ENCODE measurements at places on chromosomes 5 and 9.

- no peak for DNase-seq
Measured at GRCh38 chr9:124709292-124709690, 61.8 kb downstream of the NR6A1 start.

GRCh38 chr9:87137718-87138117 lies 190.4 kb upstream of the GAS1 start:
- DNase-seq = no peak

- no peak for DNase-seq
Measured at GRCh38 chr9:121450241-121450640, 49.4 kb downstream of the GGTA1 start.

- no peak for DNase-seq
Measured at GRCh38 chr5:95720094-95720786, 10.9 kb upstream of the RHOBTB3 start.

DNA sequence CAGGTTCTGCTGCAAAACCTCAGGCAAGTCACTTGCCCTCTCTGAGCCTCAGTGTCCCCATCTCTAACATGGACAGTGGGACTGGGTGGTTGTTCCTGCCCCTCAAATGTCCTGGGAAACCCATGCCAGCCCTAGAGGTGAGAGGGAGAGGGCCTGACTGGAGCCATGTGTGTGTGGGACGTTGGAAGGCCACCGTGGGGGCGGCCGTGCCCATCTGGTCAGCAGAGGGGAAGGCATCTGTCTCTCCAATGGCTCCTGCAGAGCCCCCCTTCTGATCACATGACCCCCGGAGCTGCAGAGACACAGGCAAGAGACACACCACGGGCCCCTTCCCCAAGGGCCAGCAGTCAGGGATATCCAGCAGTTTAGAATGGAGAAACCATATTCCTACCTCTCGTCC lies 1.7 kb downstream of the DNM1 start:
- DNase-seq = no peak

- DNase-seq = no peak
Measured at GRCh38 chr5:42745426-42745825, 11.2 kb upstream of the CCDC152 start.

GRCh38 chr5:132059043-132059695 lies 1.3 kb upstream of the IL3 start:
- peak; percentile 14 for DNase-seq

GRCh38 chr9:10268531-10269485 lies 344.0 kb downstream of the PTPRD start:
- no peak for DNase-seq

DNA sequence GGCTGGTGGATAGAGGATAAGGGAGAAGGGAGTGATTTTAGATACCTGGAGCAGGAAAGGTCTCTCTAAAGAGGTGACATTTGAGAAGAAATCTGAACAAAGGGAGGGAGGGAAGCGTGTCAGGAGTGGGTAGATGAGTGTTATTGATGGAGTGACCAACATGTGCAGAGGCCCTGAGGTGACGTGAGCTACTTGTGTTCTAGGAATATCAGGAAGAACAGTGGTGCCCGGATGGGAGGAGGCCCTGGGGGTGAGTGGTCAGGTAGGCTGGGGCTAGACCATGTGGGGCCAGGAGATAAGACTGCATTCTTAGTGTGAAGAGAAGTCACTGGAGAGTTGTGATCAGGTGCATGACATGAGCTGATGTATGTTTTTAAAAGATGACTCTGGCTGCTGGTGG lies 256.2 kb downstream of the ARHGAP26 start:
- DNase-seq = no peak

DNA sequence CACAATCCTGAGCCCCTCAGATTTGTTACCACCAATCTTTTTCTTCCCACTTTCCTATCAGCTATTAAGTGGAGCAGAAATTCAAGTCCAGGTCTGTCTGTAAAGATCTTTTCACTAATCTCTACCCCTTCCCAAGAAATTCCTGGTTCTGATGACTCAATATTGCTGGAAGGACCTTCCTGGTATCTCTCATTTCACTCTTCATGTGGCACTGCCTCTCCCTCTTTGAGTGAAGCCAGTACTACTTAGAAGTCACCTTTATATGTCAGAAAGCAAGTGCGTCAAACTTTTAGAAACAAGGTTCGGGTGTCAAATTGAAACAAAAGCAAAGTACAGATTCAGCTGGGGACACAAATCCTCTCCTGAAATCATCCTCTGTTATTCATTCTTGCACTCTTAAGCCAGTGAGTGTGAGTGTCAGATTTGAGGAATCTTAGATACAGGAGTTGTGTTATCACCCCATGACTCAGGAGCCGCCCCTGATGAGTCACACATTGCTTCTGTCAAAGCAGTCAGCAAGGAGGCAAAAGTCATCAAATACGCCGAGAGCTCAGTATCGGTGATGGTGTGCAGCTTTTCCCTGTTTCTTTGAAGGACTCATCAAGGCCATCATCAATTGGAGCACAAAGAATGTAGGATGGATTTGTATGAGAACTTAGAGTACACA lies 313.0 kb downstream of the CETN3 start:
- no peak for DNase-seq

DNA sequence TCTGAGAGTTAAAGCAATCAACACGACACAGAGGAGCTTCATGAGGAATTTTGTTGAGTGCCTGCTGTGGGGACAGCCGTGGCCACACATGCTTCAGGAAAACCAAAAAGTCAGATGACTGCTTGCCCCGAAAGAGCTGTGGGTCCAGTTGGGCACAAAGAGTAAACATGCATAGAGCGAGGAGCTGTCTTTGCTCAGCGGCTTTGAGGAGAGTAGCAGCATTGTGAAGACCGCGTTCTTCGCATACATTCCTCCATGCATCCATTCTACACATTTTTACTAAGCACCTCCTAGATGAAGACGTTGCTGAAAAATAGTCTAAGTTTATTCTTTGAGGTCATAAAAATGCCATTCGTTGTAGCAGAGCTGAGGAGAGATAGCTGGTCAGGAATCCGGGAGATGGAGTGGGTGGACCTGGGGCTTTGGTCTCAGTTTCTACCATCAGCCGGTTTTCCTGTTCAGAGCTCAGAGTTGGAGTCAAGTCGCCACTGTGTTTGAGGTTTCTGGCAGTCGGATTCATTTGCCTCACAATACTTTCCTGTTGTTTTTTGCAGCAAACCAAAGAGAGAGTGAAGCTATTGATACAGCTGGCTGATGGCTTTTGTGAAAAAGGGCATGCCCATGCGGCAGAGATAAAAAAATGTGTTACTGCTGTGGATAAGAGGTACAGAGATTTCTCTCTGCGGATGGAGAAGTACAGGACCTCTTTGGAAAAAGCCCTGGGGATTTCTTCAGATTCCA lies 194.5 kb upstream of the OTULINL start:
- DNase-seq = no peak

- no peak for DNase-seq
Measured at GRCh38 chr5:139462586-139463276, at the start of gene ECSCR. TSS of gene ECSCR (minus strand) at chr5:139462743. CDS start at chr5:139462670, 73 bp downstream.

DNA sequence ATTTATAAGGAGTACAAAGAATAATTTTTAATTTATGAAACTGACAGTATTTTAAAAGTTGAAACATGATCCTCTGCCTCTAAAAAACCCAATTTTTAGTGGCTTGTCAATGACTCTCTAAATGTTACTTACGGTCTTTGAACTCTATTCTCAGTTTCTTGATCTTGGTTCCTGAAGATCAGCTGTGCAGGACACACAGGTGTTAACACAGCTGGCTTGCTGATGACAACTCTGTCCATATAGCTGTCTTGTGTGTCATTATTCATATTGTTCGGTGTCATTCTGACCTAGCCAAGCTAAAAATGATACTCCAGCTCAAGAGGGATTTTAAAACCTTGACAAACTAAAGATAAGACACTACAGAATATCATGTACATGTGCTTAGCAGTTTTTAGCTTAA lies 314.5 kb downstream of the CCDC171 start:
- DNase-seq = no peak

- DNase-seq = no peak
Measured at GRCh38 chr9:28839778-28840430, 1266.6 kb upstream of the C9orf72 start.

DNA sequence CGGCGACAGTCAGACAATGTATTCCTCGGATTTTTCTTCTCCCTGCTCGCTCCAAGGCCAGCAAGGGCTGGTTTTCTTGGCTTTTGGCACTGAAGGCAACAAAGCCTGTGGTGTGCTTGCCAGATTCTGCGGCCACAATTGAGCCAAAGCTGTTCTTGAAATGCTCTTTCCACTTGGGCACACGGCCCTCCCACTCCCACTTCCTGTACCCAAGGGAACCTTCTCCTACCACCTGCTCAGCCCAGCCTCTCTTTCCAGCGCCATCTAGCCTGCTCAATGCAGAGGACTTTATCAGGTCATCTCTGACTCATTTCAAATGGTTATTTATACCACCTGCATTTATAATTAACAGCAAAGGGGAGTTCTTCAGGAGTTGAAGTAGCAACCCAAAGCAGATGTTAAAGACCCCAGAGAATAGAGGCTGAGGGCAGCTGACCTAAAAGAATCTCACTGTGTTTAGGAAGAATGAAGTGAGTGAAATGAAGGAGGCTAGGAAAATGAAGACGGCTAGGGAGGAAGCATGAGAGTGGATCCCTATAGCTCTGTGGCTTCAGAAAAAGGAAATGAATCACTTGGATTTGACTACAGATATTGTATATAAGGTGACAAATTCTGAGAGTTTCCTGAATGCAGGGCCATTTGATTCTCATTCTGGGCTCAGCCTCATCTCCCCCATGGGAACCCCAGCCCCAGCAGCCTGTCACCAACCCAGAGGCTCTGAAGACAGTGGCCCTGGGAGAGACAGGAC lies 439.0 kb downstream of the ENC1 start:
- no peak for DNase-seq

DNA sequence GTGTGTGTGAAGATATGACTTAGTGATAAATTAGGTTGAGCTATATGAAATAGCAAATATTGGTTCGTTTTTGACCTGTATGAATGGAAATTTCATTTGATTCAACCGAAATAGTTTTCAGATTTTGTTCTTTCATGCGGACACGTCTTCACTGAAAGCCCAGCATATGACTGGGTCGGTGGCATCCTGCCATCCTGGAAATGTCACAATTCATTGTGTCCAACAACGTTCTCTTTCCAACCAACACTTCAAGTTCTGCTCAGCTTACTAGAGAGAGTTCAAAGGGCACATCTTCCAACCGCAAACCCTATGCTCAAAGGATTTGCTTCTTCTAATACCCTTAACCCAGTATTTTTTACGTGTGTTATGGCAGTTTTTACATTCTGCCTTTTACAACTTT lies 252.5 kb downstream of the NTRK2 start:
- DNase-seq = no peak

DNA sequence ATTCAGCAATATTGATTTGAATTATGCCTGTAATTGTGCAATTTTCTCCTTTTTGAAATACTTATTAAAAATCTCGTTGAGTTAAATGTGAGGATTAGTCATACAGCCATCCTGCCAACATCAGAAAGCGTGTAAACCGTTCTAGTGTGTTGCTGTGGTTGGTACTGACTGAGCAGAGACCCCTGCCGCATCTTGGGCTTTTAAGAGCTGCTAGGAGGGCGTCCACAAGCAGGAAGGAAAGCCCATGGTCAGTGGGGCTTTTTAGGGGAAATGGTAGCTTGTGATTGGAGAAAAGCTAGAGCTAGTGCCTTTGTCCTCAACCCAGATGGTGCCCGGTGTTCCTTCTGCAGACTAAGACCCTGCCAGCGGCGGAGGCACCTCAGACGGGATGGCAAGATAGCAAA lies 1.3 kb downstream of the SDHA start:
- DNase-seq = peak; percentile 57

DNA sequence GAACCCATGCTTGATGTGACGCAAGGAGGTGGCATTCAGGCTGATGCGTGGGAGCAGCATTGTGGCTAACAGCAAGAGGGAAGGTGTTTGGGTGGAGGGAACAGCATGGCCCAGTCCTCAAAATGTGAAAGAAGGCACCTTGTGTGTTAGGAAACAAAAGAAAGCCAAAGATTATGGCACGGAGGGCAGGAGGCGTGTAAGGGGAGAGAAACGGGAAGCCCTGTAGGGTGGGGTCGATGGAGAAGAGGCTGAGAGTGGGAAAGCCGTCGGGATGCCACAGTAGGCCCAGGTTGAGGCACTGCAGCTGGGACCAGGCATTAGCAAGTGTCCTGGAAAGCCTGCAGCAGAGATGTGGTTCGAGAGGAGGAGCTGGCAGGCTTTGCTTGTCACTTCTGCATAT lies 241.1 kb downstream of the GADD45G start:
- DNase-seq = no peak

- DNase-seq = no peak
Measured at GRCh38 chr5:142671266-142671665, 14.6 kb downstream of the FGF1 start.

DNA sequence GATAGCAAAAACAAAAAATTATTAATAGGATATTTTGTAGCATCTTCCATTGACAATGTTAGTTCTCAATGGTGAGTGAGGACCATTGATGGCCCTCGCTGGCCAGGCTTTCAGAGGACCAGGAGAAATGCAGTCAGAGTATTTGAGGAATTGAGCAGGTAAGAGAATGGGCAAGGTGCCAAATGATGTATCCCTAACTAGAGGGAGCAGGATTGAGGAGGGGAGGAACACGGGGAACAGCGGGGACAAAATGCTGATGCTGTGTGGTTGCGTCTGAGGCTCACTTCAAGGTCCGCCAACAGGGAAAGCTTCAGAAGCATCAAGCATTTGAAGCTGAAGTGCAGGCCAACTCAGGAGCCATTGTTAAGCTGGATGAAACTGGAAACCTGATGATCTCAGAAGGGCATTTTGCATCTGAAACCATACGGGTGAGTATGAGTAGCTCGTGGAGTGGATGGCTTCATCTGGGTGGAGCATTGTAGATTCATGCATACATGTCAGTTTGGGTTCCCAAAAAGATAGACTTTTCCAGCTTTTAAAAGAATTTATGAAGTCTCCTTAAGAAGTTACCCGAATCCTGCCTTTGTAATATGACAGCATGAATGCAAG lies 16.2 kb downstream of the SPTAN1 start:
- no peak for DNase-seq

- DNase-seq = no peak
Measured at GRCh38 chr9:78130004-78130403, 98.4 kb upstream of the GNAQ start.

DNA sequence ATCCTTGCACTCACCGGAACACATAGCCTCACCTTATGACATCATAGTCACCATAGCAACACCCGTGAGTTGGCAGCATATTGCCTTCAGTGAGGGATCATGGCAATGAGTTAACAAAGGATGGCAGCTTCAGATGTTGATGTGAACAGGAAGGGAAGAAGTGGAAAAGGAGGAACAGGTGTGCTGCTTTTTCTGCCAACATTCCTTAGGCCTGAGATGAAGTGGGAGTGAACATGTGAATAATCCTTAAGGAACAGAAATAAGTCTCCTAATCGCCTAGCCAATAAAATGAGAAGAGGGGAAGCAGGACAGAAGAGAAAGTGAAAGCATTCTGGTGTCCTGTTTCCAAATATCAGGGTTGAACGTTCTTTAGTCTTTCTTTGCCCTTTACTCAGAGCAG lies 360.0 kb downstream of the BRINP1 start:
- no peak for DNase-seq

- DNase-seq = no peak
Measured at GRCh38 chr5:156051972-156052371, 275.0 kb upstream of the SGCD start.

- no peak for DNase-seq
Measured at GRCh38 chr9:130245474-130245873, 20.1 kb upstream of the HMCN2 start.
